ENCODE measurements at places on chromosomes 3 and 15.
A peak's percentile ranks its signal among the peaks of the same experiment; 100 is the strongest.

GRCh38 chr3:127688022-127688415, 15.3 kb downstream of the ABTB1 start:
- no peak for DNase-seq

- no peak for DNase-seq
These were observed 126.6 kb upstream of the ST8SIA2 start for GRCh38 chr15:92266796-92267685.

DNA sequence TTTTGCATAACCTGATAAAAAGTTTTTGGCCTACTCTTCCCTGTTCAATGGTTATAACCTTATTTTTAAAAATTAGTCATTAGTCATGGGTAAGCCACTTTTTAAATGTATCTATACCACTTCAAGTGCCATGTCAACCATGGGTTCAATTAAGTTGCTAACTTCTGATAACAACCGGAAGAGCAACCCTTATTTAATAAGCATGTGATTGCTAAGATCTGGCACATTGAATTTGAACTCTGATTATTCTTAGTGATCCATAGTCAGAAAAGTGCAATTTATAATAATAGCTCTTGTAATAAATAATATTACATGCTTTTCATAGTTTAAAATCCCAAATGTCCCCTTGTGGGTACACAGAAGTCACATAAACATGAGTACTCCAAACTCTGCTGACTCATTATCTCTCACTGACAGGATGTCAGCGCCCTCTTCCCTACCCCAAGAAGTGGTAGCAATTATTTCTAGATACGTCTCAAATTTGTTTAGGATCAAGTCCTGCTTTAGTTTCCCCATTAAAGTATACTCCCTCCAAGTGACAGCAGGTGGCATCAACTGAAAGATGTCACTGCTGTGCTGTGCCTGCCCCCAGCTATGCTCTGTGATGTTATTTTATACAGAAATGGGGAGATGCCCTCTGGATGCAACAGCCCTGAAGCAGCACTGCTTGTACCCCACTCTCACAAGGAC, 18.6 kb downstream of the SAMD7 start:
- DNase-seq: no peak

DNA sequence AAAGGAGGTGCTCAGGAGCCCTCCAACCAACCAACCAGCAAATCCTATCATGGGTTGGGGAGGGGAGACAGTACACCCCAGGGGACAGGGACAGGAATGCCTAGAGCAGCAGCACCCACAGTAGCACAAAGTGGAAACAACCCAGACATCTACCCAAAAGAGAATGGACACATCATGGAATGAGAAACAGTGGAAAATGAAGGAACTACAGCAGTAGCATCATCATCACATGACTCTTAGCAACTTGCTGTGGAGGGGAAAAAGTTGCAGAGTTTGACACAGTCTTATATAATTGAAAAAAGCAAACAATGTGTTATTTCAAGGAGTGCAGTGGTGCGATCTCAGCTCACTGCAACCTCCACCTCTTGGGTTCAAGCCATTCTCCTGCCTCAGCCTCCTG, 11.0 kb downstream of the C3orf22 start:
- DNase-seq: no peak

DNA sequence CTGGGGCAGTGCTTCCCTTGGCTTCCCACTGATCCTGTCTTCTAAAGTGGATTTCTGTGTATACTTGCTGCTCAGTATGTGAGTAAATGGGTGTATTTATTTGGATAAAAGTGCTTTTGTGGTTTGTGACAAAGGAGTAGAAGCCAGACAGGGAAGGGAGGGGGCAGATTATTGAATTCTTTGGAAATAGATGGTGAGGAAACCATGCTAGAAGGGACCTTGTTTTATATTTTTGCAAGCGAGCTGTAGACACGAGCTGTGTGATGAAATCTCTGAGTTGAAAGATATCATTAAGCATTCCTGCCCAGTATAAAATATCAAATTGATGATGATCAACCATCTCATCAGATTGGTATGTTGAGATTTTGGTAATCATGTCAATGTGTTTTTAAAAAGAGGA, 68.9 kb downstream of the DUT start:
- DNase-seq: no peak

DNA sequence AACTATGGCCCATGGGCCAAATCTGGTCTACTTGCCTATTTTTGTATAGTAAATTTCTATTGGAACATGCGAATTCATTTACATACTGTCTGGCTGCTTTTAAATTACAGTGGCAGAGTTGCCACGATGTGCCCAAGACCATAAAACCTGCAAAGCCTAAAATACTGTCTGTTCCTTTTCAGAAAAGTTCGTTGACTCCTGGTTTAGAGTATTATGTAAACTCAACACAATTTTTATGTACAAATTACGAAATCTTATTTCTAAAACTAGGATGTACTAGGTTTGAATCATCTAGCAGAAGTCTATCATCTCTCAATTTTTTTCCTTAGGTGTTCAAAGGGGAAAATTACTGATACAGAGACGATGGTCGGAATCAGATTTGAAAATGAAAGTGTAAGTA, 26.9 kb downstream of the SENP2 start:
- no peak for DNase-seq

- DNase-seq: no peak
These were observed 34.1 kb downstream of the EPHB3 start for GRCh38 chr3:184595726-184596125.

GRCh38 chr15:98609144-98609852, 39.0 kb upstream of the IGF1R start:
- no peak for DNase-seq

- no peak for DNase-seq
These were observed 227.6 kb downstream of the KLF13 start for GRCh38 chr15:31554261-31554660.

DNA sequence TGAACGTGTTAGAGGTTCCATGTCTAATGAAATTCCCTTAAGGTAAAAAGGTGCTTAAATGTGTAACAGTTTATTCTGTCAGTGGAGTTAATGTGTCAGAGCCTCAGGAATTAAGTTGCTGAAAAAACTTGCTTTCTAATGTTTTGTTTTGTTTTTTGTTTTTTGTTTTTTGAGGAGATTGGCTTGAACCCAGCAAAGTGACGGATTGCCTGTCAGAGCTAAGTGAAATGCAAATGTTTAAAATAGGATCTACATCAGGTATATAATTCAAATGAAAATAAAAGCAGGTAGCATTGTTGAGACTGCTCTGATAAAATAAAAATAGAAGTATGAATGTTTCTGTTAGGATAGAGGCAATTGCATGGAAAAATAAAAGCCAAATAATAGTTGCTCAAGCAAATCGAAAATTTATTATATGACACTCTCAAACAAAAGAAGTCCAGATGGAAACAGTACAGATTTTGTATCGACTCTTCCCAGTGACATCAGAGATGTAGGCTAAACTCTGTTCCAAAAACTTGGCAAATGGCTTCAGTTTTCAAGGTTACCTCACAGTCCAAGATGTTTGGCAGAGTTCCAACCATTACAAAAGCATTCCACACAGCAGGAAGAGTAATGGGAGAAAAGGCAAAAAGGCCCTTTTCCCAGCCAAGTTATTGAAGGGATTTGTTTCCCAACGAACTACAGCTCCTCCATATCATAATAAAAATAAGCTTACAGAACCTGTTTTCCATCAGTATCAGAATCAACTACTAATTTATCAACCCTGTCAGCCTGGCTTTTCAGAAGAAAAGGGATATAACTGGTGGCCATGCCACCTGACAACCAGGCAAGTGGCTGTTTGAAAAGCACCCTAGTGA, 291.0 kb downstream of the TBL1XR1 start:
- no peak for DNase-seq

GRCh38 chr3:58025837-58026569, 17.8 kb downstream of the FLNB start:
- no peak for DNase-seq

DNA sequence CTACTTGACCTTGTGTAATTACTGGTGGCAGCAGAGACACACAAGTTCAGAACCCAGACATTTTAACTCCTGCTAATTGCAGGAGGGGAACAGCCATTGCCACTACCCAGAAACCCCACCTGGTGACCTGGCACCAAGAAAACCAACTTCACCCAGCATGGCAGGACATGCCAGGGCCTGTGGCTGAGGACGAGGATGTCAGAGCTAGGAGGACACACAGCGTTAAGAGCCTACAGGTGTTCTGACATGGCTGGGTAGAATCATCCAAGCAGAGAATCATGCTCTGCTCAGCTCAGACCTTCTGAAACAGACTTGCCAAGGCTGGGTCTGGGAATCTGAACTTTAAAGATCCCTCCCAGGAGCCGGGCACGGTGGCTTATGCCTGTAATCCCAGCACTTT, 11.7 kb upstream of the SPATA12 start:
- DNase-seq: no peak

DNA sequence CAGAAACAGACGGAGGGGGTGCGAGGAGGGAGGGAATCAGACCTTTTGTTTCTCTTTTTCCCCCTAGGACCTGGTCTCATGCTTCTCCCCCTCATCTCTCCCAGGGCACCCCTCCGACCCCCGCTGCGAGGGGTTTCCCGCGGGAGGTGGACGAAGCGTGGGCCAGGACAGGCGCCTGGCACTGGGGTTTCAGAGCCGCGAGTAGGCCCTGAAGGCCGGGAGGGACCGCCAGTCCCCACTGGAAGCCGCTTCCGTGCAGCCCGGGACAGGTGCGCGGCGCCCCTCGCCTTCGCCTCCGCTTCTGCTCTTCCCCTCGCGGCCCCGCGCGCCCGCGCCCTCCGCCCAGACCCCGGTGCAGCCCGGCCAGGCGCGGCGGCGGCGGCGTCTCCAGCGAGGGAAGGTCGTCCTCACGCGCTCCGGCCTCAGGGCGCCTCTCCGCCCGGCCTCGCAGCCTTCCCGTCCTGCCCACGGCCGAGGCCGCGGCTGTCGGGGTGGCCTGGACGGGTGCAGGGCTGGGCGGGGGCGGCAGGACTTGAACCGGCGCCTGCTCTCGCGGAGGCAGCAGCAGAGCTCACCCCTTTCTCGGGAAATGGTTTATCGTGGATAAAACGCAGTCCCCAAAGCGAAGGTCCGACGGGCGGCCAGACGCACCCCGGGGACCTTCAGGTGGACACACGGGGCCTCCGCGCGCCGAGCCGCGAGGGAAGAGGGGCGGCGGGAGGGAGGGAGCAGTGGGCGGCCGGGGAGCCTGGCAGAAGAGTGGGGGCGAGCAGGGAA, 31.5 kb upstream of the ADAMTS17 start:
- no peak for DNase-seq

- DNase-seq: peak; percentile 8
These were observed 717 bp downstream of the PXK start for GRCh38 chr3:58333206-58334012.
